Endothelial cell (in vitro differentiated cells): ENCODE measurements at places on chromosomes 12 and 14.

GRCh38 chr12:29255042-29255441, 106.0 kb downstream of the FAR2 start:
- no peak for DNase-seq

DNA sequence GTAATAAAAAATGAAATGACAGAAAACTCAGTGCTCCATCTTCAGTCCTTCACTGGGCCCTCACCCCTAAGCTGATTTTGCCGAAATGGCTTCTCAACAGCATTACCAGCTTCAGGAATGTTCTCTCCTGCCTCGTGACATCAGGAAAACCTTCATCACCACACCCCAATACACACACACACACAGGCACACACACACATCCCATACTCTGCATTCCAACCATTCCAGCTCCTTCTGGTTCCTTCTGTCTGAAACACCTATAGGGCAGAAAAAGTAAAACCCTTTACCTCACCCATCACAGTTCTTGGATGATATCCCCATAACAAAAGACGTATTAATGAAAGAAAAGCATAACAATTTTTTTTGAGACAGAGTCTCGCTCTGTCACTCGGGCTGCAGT, 75.9 kb downstream of the CCDC60 start:
- no peak for DNase-seq

DNA sequence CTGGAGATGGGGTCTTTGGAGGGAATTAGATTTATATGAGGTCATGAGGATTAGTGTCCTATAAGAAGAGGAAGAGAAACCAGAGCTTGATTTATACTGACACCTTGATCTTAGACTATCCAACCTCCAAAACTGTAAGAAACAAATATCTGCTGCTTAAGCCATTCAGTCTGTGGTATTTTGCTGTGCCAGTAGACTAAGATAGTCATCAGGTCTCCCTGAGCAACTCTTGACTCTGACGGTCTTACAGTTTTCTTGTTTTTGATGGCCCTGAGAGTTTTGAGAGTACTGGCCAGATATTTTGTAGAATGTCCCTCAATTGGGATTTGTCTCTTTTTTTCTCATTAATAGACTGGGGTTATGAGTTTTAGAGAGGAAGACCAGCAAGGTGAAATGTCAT, 51.7 kb downstream of the TSHR start:
- DNase-seq: no peak

DNA sequence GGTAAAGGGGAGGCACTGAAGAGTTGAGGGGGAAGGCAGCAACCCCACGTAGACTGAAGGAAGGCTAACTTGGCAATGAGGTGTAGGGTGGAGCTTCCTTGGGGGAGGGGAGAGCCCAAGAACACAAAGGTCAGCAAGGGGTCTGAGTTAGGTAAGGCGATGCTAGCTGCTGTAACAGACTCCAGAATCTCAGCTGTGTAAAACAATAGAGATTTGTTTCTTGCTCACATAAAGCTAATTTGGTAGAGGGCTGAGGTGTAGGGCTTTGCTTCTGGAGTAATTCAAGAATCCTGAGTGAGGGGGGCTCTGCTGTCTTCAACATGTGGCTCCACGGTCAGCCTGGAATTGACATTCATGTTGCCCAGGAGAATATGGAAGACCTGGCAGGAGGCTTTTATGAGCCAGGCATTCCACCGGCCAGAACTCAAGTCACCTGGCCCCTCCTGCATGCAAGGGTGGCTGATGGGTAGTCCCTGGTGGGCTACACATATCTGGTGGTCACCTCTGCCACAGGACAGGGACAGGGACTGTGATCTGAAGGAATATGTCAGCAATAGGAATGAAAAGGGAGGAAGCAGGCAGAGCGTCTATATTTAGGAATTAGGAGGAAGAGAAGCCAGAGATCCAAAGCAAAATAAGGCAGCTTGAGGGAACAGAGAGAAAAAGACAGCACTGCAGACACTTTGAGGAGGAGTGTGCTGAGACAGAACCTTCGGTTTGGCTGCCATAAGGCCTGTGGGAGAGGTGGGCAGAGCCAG, 153.7 kb downstream of the ZFP36L1 start:
- DNase-seq: no peak
